ENCODE measurements at places on chromosomes 5 and 9.

GRCh38 chr5:126482591-126482990, 59.4 kb downstream of the GRAMD2B start:
- no peak for DNase-seq

GRCh38 chr9:135480940-135481310, 1.3 kb downstream of the PPP1R26 start:
- no peak for DNase-seq

- no peak for DNase-seq
Observed at GRCh38 chr5:95925939-95926338, 35.7 kb downstream of the ELL2 start.

DNA sequence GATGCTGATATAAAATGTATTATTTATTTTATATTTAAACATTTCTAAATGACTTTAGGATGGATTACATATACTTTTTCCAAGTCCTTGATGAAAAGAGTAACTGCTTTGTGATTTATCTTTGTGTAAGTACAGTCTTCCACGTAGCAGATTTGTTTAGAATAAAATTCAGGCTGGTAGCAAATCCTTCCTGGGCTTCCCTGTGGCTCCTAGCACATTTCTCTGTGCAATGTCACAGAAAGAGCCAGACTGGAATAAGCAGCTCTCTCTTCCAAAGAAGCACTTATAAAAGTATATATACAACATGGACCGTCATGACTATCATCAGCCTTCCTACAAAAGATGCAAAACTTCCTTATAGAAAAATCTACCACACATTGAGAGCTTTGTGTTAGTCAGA, 388.6 kb downstream of the ACTL7B start:
- DNase-seq, result no peak

DNA sequence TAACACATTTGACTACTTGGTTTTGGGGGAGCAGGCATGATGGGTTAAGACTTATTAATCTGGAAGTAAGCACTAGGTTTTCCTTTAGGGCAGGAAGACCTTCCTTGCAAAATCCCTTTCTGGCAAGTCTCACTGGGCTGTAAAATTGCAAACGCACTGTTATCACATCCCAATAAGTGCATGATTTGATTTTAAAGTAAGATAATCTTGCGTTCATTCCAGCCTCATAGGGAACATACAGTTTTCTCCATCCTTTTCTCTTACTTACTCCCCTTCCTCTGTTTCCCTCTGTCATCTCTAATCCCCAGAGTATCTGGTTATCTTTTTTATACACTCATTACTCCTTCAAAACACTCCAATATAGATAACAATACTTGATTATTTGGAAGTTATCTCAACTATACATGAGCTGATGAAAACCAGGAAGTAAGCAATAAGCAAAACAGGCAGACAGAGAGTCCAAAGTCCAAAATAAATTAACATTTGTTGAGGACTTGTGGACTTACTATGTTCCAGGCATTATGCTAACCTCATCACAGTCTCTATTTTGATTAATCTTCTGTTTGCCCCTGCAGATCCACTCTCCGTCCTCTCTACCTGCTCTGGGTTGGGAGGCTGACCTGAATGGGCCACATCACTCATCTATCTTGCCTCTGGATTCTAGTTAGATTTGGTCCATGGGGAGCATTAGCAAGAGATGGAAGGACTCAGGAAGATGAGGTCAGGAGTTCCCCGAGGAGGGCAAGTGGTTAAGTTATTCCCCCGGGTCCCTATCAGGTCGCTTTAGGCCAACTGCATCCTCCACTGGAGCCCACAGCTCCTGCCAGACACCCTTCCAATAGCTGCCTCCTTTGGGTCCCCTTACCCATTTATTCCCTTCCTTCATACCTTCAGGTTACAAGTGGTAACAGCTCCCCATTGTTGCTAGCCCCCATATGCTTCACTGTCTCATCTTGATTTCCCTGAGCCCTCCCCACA, 60.2 kb downstream of the SLC22A5 start:
- DNase-seq, result no peak

- no peak for DNase-seq
Observed at GRCh38 chr9:125440411-125440810, 178.8 kb downstream of the GAPVD1 start.

- no peak for DNase-seq
Observed at GRCh38 chr9:28668158-28668557, 1094.9 kb upstream of the C9orf72 start.

GRCh38 chr5:174078416-174078815, 32.9 kb downstream of the NSG2 start:
- no peak for DNase-seq

GRCh38 chr5:134508521-134509195, 16.8 kb upstream of the JADE2 start:
- DNase-seq, result no peak

GRCh38 chr9:127128341-127129072, 6.1 kb upstream of the ANGPTL2 start:
- DNase-seq, result no peak

GRCh38 chr9:113966394-113966793, 90.3 kb downstream of the ZNF618 start:
- DNase-seq, result no peak

- DNase-seq, result no peak
Observed at GRCh38 chr9:90044710-90045151, 439.9 kb downstream of the GADD45G start.

DNA sequence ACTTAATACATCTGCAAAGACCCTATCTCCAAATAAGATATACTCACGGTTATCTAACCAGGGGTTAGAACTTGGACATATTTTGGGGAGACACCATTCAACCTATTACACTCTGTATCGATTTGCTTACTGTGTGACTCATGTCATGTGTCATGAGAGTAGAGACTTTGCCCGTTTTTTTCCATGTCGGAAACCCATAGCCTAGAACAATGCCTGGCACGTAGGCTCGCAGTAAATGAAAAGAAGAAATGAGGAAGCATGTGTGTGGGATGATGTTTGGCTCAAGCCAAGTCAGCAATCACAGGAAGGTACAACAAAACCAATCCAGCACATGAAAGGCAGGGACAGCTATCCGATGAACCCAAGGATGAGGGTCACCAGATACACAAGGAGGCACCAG, 94.6 kb upstream of the DNAH5 start:
- no peak for DNase-seq

DNA sequence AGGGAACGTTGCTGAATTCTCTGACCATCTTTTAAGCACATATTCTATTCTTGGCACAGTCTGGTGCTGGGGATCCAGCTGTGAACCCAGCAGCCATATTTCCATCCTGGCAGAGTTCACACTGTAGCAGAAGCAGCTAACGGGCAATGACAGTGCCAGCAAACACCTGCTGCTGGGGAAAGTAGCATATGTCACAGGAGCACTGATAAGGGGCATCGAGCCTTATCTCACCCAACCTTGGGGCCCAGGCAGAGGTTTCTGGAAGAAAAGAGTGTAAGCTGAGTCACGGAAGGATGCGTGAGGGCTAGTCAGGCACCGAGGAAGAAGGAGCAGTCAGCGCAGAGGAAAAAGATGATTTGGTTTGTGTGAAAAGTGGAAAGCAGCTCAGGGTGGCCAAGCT, 1.1 kb downstream of the NDOR1 start:
- DNase-seq, result no peak

- no peak for DNase-seq
Observed at GRCh38 chr5:88119535-88120125, 149.0 kb downstream of the TMEM161B start.

GRCh38 chr9:120616966-120617935, 37.3 kb upstream of the CDK5RAP2 start:
- DNase-seq, result no peak

GRCh38 chr5:9930156-9930555, 300.0 kb upstream of the TAS2R1 start:
- DNase-seq, result no peak

GRCh38 chr5:16934123-16934522, 2.0 kb downstream of the MYO10 start:
- DNase-seq, result peak; percentile 57

- DNase-seq, result peak; percentile 26
Observed at GRCh38 chr9:34957492-34958410, at the start of gene PHF24. Gene PHF24, plus strand, starts transcription at chr9:34958285. Its CDS starts 13,014 bp downstream, at chr9:34971299.

GRCh38 chr5:7991125-7991821, 122.3 kb downstream of the MTRR start:
- DNase-seq, result no peak

DNA sequence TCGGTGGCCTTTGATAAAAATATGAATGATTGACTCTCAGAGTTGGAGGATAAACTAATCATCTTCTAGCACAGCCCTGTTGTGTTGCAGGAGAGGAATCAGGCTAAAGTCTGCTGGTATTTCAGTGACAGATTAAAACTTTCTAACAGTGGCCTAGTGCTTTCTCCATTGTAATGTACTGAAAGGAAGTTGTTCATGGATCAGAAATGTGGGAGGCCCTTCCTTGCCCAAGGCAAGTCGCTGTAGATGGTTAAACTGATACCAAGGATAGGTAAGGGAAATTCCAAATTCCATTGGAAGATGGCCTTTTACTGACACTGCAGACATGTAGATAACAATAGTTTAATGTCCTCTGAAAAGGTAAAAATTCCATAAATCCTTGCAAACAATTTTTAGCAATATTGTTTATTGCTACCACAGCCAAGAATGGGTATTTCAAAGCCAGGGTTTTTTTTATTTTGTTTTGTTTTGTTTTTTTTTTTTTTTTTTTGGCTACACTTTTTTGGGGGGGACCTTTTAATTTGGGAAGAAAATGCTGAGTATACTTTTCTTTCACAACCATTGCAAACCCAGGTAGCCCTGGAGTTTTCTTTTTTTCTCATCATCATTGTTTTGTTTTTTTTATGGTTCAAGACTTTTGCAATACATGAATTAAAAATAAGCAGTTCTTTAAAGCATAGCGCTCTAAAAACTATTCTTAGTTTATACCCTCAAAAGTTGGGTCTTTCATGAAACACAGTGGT, 35.5 kb downstream of the WDR36 start:
- no peak for DNase-seq
